ENCODE measurements at places on chromosomes 7 and 10.

DNA sequence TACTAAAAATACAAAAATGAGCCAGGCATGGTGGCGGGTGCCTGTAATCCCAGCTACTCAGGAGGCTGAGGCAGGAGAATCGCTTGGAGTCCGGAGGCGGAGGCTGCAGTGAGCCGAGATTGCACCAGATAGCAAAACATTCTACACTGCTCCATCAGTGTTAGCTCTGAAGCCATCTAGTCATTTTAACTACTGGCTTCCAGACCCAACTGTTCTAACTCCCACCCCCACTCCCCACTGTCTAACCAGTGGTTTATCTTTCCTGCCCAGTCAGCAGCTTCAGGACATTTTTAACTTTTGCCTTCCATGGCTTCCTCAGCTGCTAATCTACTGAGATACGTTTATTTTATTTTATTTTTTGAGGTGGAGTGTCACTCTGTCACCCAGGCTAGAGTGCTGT is 6.2 kb upstream of the FRAT1 start:
- DNase-seq, result no peak

- DNase-seq, result no peak
Observed at GRCh38 chr7:69959789-69960499, 361.7 kb downstream of the AUTS2 start.

- DNase-seq, result no peak
Observed at GRCh38 chr10:103449208-103450144, 2.7 kb downstream of the CALHM2 start.

- DNase-seq, result no peak
Observed at GRCh38 chr10:47116445-47116844, 183.6 kb upstream of the GDF10 start.

DNA sequence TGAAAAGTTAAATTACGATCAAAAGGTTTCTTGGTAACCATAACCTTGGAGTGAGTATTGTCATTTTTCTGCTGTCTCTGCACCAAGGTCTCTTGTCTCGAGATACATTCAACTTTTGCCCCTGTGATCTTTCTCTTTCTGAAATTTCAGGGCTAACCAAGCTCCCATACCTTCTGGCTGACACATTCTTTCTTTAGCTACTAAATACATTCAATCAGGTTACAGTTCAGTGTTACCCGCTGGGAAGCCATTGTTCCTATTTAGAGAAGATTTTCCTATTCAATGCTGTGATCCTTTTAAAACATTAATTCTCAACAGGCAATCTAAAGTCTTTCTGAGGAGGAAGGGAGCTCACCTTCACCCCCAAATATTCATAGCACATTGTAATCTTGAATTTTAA is 22.9 kb upstream of the DMTF1 start:
- DNase-seq, result no peak

- DNase-seq, result no peak
Observed at GRCh38 chr10:52897162-52897561, 124.6 kb upstream of the MBL2 start.

DNA sequence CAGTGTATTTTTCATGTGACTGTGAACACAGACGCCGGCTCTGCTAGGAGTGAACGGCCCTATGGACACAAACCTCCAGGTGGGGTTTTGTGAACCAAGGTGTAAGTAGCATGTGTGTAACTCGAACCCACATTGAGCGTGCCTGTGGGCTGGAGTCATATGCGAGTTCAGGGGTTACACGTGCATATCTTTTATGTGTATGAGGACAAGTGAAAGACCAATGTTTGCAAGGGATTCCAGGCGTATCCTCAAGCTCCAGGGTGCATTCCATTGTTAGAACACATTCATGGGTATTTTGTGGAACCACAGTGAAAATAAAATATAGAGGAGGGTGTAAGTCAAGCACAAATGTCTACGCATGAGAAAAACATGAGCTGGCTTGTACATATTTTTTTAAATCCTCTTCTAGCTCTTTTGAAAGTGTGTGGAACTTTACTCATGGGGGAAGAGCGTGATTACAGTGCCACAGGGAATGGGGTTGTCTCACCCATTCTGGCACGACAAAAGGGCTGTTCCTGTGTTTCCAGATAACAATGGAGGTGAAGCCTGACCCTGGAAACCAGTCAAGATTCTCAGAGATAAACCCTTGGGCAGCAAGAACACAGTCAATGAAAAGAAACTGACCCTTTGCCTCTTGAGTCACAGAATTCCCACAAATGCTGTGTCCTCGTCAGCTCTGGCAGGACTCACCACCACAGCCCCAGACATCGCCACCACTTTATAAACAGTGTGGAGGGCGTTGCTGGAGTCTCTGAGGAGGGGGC is 37.0 kb upstream of the GOT1 start:
- no peak for DNase-seq

DNA sequence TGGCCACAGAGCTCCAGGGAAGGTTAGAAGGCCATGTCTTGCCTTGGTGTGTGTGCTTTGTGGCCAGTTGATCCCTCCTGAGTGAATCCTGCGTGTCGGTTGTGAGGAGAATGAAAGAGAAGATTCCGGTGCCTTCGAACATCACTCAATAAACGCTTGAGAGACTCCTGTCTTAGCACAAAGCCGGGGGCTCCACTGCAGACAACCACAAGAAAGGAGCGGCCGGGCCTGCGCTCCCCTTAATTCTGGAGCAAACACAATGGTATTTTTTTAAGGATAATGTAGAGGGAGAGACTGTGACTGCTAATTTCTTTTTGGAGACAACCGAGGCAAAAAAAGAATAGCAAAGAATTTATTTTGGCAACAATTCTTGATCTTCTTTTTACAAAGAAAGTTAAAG is 286.8 kb upstream of the SHH start:
- DNase-seq, result no peak

DNA sequence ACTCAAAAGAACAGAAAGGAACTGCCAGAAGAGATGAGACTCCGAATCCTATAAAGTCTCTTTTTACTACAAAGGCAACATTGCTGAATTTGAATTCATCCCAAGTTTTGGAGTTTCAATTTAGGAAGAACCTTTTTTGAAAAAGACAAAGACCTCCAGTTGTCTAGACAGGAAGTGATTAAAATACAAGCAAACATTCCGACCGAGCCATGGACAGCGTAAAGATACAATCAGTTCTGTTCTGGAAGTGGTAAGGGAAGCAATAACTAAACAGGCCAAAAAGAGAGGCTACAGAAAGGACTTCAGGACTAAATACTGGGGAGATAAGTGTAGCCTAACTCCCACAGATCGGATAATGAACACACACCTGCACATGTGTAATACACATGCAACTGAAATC is 101.0 kb downstream of the SMURF1 start:
- DNase-seq, result no peak

GRCh38 chr10:106864031-106864430 is 300.5 kb downstream of the SORCS1 start:
- no peak for DNase-seq

DNA sequence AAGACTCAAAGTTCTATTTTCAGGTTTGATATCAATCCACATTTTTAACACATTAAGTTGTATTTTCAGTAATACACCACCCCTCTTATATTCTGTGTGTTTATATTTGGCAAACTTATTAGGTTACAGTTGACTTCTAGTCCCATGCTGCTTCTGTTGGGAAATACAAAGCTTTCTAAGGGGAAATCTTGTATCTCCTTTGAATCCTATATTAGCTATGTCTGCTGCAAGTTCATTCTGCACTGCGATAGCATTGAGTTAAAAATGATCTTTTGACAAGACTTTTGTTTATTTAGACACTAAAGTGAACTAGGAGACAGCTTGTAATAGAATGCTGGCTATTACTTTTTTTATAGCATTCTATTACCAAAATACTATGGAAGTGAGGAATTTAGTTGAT is 625.1 kb upstream of the ANKRD30A start:
- DNase-seq, result no peak

- no peak for DNase-seq
Observed at GRCh38 chr7:135678612-135679575, 16.6 kb downstream of the STMP1 start.

DNA sequence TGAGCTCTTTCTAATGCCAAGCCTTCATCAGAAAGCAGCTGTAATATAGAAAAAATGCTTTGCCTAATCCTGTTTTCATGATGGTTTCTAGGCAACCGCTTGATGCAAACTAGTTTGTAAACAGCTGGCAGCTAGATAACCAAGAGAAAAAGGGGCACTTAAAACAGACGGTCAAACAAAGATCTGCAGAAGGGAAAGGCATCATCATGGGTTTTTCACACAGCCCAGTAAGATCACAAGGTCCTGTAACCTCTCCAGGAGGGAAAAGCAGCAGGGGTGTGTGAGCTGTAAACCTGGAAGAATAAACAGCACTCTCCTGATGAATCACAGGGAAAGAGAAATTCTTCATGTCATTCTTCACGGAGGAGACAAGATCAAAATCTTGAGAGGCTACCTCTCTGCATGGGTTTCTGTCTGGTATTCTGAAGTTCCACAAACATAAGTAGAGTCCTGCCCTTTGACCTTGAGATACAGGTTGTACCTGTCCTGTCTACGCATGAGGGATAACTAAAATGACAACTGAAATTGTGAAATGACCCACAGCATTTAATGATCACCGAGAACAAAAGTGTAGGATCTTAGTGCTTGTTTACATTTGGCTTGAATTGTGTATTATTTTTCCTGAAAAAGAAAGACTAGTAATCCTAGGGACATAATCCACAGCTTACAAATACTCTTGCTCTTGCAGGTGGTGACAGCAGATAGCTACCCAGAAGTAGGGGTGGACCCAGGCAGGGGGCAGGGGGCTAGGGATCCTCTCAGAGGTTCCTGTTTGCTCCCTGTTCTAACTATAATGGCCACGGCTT is 48.0 kb downstream of the CREB3L2 start:
- DNase-seq, result no peak

DNA sequence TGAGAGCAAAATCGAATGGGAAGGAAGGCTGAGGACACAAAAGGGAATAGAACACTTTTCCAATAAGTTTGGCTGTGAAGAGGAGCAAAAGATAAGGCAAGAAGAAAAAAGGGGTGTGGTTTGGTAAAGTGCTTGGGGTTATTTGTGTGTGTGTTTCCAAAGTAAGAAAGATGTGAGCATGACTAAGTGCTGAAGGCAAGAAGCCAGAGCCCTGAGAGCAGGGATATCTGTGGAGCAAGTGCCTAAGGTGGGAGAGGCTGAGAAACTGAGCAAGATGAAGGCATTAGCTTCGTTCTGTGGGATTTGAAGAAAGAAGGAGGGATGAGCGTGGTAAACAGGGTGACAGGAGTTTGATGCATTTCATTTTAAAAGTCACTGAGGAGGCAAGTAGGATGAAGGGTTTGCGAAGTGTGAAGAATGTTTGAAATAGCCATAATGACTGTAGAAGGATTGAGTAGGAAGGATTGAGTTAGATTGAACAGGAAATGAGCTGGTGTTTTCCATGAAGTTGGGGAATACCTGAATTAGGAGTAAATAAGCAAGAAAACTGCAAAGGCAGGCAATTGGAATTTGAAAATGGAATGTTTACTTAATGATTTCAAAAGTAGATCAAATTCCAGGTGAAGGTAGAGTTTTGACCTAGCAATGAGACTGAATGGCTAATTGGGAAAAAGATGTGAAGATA is 19.9 kb upstream of the SP4 start:
- no peak for DNase-seq

- DNase-seq, result no peak
Observed at GRCh38 chr7:112485766-112486165, 5.0 kb downstream of the LSMEM1 start.

DNA sequence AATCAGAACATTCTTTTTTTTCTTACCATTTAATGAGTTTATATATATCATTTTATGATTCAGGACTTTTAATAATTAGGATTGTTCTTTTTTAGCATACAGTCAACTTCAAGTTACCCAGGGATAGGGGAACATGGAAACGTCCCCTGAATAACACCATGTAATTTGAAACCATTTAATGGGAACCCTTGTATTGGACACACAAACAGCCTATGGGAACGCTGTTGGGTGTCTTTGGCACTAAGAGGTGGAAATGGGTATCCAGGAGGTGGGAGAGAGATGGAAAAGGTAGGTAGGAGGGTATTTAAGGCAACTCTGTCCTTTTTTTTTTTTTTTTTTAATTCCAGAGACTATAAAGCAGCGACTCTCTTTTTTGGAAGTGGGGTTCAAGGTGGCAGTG is 2.6 kb downstream of the LUC7L2 start:
- no peak for DNase-seq

GRCh38 chr10:117390420-117390819 is 15.2 kb upstream of the PDZD8 start:
- DNase-seq, result no peak

DNA sequence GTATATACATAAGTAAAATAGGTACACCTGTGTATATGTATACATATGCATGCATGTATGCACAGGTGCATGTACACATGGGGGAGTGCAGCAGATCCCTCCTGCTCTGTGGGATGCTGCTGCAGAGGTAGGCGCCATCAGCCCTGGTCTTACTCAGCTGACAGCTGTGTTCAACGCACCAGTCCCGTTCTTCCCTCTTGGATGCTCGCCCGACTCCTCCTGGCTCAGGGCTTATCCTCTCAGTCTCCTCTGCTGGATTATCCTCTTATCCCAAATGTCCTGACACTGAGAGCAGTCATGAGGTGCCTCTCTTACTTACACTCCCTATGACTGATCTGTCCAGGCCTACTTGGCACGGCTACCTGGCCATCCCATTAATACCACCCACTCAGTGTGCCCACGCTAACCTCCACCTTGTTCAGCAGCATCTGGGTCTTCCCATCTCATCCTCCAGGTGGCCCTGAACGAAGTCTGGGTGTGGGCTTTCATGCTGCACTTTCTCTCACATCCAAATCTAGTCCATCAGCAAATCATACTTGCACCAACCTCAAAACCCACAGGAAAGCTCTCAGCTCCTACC is 357.1 kb downstream of the TCERG1L start:
- no peak for DNase-seq

GRCh38 chr10:98832738-98833137 is 386.0 kb upstream of the HPS1 start:
- no peak for DNase-seq

GRCh38 chr7:127514499-127514898 is 70.9 kb downstream of the GCC1 start:
- peak; percentile 51 for DNase-seq

- DNase-seq, result no peak
Observed at GRCh38 chr7:42432644-42433043, 195.6 kb upstream of the GLI3 start.

GRCh38 chr10:62626079-62626478 is 178.4 kb upstream of the ADO start:
- no peak for DNase-seq

GRCh38 chr7:7564323-7564780 is 2.3 kb upstream of the MIOS start:
- no peak for DNase-seq

DNA sequence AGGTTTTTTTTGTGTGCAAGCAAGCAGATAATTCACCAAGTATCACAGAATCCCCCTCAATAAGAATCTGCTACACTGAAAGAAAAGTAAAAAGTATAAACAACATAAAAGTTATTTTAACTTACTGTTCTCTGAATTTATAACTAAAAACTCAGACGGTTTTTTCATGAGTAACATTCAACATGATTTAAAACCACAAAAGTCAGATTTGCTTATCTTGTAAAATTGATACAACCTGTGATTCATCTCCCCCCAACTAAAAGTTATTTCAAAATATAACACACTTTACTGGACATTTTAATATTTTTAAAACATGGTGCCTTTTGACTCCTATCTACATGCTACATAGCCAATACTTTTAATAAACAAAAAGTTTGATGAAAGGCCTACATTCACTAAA is 32.8 kb downstream of the TSPAN12 start:
- DNase-seq, result no peak

All from CD4-positive, alpha-beta T cell treated with Interleukin-10 for 1 hour (primary cell).